ENCODE measurements at places on chromosomes 4 and X. TPM values are rescaled to one million over a fixed set of nuclear protein-coding genes. Genes with fewer than 3 reads are reported as not detected.

HSFX2 gene
- 0.24 TPM for total RNA-seq

AMOT gene
- 0.03 TPM for total RNA-seq

DDX53 gene
- not detected for total RNA-seq

TMEM154 gene
- 0.02 TPM for total RNA-seq

EVC gene
- total RNA-seq = 10.6 TPM

TLR3 gene
- 0.32 TPM for total RNA-seq

GAGE12F gene
- not detected for total RNA-seq

RAB40AL gene
- not detected for total RNA-seq

GAB3 gene
- 0.45 TPM for total RNA-seq

GABRA4 gene
- not detected for total RNA-seq

CXXC4 gene
- total RNA-seq = not detected

AFP gene
- 2.3 TPM for total RNA-seq

NMU gene
- 0.83 TPM for total RNA-seq

MAP3K15 gene
- total RNA-seq = 2.1 TPM

PRMT9 gene
- 2.9 TPM for total RNA-seq

CLIC2 gene
- 0.03 TPM for total RNA-seq

ATOH1 gene
- not detected for total RNA-seq

CT45A2 gene
- total RNA-seq = not detected

CT45A1 gene
- not detected for total RNA-seq

SHROOM3 gene
- 16.6 TPM for total RNA-seq

ALB gene
- not detected for total RNA-seq

TCEAL7 gene
- total RNA-seq = not detected

FDCSP gene
- total RNA-seq = not detected

MAGEA2 gene
- total RNA-seq = 0.07 TPM

IQCM gene
- not detected for total RNA-seq

GNRHR gene
- total RNA-seq = not detected

PDHA1 gene
- 314 TPM for total RNA-seq

ABLIM2 gene
- total RNA-seq = 6.4 TPM

RBMXL3 gene
- not detected for total RNA-seq

PAK3 gene
- total RNA-seq = not detected

EDA gene
- 0.60 TPM for total RNA-seq

MUC7 gene
- not detected for total RNA-seq

CXorf49 gene
- total RNA-seq = not detected

EMCN gene
- not detected for total RNA-seq

IL21 gene
- not detected for total RNA-seq

SSX2B gene
- not detected for total RNA-seq

MCF2 gene
- total RNA-seq = 0.12 TPM

MFAP3L gene
- 3.6 TPM for total RNA-seq

F8A1 gene
- 78.6 TPM for total RNA-seq
